ENCODE measurements at places on chromosomes 3 and 15. TPM values are rescaled to one million over a fixed set of nuclear protein-coding genes. Genes with fewer than 3 reads are reported as not detected.

The TRPC1 gene
- 0.45 TPM for total RNA-seq

The GOLGA8S gene
- 1.0 TPM for total RNA-seq

The ISLR gene
- not detected for total RNA-seq

The ASB14 gene
- total RNA-seq = not detected

The C3orf85 gene
- total RNA-seq = not detected

The GOLGA8O gene
- total RNA-seq = 21.8 TPM

The CCR5 gene
- total RNA-seq = 38.8 TPM

DNA sequence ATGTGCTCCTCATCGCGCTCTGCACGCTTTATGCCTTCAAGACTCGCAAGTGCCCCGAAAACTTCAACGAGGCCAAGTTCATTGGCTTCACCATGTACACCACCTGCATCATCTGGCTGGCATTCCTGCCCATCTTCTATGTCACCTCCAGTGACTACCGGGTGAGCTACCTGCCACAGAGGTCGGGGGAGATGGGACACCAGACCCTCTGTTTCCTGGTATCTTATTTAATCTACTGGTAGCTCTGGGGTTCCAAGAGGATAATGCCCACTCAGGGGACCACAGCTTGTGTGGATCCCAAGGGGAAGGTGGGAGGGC lies 9.1 kb downstream of the GRM2 start:
- DNase-seq = no peak

GRCh38 chr15:34709866-34710265 lies 44.9 kb downstream of the GJD2 start:
- DNase-seq = no peak

GRCh38 chr3:162052636-162053035 lies 556.0 kb downstream of the OTOL1 start:
- DNase-seq = no peak

GRCh38 chr3:25021816-25022215 lies 406.2 kb upstream of the RARB start:
- no peak for DNase-seq

DNA sequence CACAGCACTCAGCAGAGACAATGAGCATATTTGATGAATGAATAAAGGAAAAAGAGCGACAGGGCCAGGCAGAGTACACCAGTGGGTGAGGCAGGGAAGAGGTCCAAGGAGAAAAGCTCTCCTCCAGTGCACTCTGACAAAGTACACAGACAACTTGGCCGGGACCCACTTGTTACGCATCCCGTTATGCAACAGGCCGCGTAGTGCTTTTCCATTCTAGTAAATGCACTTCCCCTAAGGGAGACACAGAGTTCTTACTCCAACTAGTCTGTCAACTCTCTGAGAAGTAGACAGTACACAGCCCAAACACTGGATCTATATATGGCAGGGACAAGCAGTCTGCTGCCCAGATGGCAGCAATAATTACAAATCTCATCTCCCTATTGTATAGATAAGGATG lies 18.5 kb downstream of the LARP6 start:
- no peak for DNase-seq

DNA sequence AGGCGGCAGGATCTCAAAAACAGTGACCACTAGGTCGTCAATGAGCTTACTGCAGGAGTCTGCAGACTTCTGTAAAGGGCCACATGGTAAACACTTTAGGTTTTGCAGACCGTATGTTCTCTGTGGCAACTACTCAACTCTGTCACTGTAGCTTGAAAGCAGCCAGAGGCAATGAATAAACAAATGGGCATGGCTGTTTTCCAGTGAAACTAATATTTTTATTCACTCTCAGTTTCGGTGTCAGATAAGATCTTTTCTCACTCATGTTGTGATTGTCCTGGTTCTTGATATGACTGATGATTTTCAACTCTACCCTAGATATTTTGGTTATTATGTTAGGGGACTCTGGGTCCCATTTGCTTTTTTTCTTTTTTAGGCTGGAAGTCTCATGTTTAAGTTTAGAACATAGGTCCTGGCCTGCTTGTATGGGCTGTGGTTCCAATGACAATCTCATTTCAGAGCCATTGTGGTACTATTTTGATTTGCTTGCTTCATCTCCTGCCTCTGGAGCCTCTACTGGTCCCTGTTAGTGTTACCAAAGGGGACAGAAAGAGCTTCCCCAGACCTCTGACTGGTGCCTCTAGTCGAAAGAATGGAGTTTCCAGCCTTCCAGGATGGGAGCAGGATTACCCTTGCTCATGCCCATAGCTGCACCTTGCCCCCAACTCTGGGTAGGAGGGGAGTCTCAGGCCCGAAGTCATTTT lies 222.0 kb downstream of the STT3B start:
- no peak for DNase-seq

GRCh38 chr3:4864503-4864902 lies 114.7 kb upstream of the BHLHE40 start:
- no peak for DNase-seq

GRCh38 chr15:52733088-52733487 lies 53.9 kb upstream of the ATOSA start:
- DNase-seq = no peak

DNA sequence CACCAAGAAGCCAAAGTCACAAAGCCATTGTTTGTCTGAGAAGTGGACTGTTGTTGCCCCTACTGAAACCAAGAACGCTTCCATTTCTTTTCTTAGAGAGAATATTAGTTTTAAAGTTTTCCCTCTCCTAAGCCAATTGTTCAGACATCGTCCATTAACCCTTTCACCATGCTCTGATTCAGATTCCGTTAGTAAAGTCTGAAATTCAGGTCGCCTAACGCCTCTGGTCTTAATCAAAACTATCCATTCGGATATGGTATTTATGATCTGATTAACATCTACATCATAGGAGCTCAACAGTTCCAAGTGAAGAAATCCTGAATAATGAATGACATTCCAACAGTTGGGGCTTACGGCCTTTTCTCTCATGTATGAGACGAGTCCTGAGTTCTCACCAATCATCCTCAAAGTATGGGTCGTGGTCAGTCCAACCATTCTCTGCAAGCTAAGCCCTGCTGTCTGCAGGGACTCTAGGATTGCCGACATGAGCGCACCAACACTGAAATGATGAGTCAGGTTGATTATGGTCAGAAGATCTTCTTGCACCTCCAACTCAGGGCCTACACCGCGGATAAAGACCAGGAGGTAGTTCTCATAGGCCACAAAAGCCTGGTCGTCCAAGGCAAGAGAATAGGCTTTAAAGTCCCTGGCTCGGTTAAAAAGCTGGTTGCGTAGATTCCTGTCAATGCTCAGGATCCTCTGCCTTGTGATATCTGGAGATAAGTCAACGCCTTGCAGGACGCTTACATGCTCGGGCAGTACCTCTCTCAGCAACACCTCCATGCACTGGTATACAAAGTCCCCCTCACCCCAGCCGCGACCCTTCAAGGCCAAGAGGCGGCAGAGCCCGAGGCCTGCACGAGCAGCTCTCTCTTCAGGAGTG lies 767 bp downstream of the EPM2AIP1 start:
- DNase-seq = peak; percentile 35

DNA sequence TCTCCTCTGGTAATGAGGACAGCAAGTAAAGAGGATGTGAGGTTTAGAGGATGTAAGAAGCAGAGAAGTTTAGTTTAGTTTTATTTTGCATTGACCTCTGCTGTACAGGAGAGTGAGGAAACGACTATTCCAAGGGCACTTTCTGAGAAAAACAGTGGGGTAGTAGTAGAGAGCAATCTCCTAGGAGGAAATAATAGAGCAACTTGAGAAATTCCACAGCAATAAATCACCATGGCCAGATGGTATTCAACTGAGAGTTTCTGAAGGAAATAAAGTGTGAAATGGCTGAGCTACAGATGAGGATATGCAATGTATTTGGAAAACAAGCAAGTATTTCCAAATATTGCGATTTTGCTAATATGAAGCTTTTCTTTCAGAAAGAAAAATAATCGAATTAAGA lies 118.9 kb downstream of the DPH6 start:
- DNase-seq = no peak

- DNase-seq = no peak
These were observed 209.3 kb upstream of the CTDSPL start for GRCh38 chr3:37652405-37652804.

DNA sequence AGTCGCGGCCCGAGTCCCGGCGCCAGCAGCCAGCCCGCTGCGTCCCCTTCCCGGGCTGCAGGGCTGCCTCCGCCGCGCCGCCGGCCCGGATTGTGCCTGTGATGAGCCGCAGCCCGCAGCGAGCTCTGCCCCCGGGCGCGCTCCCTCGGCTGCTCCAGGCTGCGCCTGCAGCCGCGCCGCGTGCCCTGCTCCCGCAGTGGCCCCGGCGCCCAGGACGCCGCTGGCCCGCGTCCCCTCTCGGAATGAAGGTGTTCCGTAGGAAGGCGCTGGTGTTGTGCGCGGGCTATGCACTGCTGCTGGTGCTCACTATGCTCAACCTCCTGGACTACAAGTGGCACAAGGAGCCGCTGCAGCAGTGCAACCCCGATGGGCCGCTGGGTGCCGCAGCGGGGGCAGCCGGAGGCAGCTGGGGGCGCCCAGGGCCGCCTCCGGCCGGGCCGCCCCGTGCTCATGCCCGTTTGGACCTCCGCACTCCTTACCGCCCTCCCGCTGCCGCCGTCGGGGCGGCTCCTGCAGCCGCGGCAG lies 1.2 kb downstream of the CHST2 start:
- DNase-seq = peak; percentile 61

- no peak for DNase-seq
These were observed 17.0 kb downstream of the CLK3 start for GRCh38 chr15:74632601-74633000.

DNA sequence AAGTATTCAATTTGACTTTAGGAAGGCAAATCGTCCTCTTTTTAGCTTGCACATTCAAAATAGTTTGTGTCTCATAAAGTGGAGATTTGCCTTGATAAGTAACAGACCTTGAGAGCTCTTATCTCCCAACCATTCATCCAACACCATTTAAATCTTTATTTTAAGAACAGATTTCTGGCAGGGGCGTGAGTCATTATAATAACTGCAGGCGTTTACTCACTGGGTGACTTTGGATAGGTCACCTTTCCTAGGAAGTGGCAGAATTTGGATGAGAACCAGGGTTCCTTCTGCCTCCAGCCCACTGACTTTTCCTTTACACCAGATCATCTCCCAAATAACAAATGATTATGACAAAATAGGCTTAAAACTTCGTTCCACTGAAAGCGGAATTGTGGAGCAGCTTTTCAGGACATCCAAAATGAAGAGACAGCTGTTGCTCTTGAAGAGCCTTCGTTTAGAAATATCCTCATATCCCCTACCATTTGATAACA lies 5.0 kb downstream of the LMCD1 start:
- DNase-seq = no peak

- no peak for DNase-seq
These were observed 227.7 kb upstream of the SOX2 start for GRCh38 chr3:181484026-181484425.

DNA sequence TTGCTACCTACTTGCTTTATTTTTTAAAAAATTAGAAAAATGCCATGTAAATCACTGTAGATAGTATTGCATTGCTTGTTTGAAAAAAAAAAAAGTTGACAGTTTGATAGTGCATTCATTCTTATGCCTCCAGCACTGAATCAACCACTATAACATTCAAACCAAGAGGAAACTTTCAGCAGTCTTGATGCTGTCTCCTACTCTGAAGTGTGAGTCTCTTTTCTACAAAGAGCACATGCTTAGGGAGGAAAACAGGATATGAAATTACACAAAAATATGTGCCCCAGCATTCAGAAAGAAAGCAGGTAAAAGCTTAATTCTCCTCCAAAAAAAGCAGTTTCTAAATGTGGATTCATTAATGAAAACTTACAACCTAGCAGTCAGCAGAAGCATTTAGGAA lies 78.3 kb downstream of the ZBTB20 start:
- DNase-seq = no peak

DNA sequence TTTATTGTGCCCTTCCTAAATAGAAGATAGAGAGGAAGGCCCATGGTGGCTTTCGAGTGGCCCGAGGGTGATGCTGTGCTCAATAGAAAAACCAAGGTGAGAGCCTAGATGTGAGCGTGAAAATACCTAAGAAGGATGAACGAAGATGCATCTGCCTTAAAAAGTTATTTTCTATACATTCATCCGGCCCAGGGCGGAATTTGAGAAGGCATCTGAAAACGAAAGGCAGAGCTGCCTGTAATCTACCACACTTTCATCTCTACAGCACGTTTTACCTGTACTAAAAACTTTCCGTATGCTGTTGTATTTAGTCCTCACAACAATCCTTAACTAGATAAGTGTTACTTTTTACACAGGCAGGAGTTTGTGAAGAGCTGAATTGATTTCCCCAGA lies 1.4 kb downstream of the DUT start:
- peak; percentile 48 for DNase-seq

DNA sequence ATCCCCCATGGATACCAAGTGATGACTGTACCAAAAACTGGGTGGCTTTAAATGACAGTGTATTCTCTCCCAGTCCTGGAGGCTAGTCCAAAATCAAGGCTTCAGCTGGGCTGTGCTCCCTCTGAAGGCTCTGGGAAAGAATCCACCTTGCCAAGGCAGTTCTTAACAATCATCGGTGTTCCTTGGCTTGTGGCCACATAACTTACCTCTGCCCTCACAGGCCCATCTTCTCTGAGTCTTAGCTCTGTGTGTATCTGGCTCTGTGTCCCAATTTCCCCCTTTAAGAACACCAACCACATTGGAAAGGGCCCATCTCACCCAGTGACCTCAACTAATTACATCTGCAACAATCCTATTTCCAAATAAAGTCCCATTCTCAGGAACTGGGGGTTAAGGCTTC lies 503.0 kb upstream of the PROK2 start:
- DNase-seq = no peak

GRCh38 chr15:31359702-31360111 lies 33.1 kb downstream of the KLF13 start:
- DNase-seq = peak; percentile 38

Data from activated CD8-positive, alpha-beta T cell treated with anti-CD3 and anti-CD28 coated beads, Interleukin-2, amount 10 ng/mL, durations not matched to agents 7 days and 5 days (primary cell).